ENCODE measurements at places on chromosomes 2 and 18.

- DNase-seq = no peak
Observed at GRCh38 chr2:200810998-200811332, 745 bp upstream of the BZW1 start.

DNA sequence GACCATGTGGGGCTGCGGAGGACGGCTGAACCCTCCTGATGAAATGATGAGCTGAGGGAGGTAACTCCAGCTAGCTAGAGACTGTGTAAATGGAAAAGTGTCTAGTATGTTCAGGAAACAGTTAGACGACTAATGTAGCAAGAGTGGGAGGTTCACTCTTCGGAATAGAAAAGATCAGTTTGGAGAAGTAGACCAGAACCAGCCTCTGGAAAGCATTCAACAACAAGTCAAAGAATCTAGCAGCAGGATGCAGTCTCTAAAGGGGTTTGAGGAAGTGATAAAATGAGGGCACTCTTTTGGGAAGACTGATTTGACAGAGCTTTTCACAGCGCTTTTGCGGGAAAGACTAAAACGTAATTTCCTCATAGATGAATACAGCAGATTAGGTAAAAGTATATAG lies 79.6 kb downstream of the GAREM1 start:
- DNase-seq = no peak

DNA sequence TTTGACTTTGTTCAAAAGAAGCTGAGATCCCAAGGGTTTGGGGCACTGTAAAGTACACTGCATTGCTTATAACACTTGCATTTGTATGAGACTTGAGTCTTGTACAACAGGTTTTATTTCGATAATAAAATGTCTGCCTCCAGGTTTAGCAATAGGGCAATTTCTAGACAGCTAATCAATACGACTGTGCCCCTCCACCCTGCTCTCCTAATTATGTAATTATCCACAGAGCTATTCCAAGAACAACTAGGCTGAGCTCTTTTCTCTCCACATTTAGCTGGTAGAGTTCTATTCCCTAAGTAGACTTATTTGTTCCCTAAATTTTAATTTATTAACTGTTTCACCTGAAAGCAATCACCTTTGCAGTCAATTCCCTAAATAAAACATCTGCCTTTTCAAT lies 52.9 kb upstream of the LINC00305 start:
- DNase-seq = no peak

GRCh38 chr2:176934869-176935415 lies 277.7 kb upstream of the HNRNPA3 start:
- DNase-seq = no peak

DNA sequence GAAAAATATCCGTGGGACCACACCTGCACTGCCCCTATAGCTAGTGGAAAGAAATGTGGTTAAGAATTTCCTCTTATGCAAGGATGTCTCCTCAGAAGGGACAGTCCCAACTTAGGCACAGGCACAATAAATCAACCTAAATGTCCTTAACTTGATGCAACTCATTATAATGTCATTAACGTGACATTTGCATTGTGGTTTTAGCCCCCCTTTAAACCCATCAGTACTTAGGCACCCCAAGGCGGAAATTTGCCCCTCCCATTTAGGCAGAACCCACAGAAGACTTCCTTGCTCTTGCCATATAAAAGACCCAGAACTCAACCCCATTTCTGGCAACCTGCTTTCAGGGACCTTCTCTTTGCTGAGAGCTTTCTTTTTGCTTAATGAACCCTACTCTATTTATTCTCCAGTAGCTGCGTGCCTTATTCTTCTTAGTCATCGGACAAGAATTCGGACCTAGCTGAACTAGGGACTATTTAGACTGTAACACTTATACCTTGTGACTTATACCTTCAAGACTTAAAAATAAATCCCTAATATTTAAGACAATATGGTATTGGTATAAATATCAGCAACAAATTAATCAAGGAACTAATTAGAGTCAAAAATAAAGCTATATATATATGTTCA lies 1281.6 kb upstream of the TMEFF2 start:
- DNase-seq = no peak

DNA sequence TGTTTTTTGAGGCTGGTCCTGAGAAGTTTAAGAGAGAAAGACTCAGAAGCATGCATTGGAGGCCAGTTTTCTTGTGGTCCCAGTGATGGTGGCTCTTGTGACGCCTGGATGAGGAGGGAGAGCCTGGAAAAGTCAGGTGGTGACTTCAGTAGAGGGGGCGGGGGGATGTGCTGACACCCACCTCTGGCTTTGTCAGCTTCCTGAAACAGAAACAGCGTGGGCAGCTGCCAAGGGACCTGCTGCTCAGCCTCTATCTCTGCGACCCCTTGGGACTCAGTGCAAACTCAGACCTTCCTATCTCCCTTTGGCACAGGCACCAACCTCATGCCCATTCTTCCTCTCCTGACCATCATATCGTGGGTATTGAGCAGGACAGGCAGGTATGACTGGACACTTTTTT lies 6.4 kb downstream of the TGFBRAP1 start:
- no peak for DNase-seq

DNA sequence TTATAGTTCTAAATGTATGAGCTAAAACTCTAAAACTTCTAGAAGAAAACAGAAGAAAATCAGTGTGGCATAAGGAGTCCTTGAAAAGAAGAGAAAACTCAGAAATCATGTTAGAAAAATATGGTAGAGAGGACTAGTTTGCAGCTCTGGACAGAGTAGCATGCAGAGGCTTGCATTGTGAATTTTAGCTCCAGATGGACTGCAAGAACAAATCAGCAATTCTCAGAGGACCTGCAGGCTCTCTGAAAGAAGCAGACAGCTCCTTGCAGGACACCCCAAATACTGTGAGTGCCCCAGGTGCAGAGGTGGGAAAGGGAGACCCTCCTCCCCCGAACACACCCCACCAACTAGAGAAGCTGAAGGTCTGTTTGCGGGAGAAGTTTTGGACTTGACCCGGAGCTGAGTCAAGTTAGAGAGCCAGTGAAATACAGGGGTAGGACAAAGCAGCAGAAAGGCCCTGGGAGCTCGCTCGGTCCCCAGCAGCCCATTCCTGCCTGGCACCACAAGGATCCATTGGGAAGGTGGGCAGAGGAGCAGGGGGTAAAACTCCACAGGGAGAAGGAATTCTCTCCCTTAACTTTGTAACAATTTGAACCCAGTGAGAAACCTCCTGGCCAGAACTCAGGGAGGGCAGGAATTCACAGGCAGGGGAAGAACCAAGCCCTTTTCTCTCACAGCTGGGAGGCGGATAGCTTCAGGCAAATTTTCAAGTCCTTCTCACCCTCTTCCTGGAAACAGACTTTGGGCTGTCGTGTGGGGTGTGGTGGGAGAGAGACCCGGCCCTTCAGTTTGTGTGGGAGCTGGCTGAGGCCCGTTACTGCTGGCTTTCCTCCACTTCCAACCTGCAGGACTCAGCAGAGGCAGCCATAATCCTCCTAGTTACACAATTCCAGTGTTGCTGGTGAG lies 216.2 kb upstream of the SLC35G4 start:
- no peak for DNase-seq

DNA sequence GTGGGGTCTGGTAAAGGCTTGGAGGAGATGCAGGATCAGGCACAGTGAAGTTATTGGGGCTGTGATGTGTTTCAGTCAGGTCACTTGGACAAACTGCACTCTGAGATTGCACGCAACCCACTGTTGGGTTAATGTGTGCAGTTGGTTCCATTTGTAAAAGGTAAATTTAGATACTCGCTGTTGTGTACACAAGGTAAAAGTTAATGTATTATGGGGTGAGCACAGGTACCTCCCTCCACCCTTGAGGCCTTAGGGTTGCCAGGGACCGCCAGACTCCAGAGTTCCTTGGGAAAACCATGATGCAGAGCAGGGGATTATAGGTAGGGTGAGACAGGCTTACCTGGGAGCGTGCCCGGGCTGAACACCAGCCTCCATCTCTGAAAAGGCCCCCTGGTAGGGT lies 20.1 kb downstream of the IMPA2 start:
- DNase-seq = no peak

- no peak for DNase-seq
Observed at GRCh38 chr2:18244845-18245244, 315.6 kb downstream of the RDH14 start.

DNA sequence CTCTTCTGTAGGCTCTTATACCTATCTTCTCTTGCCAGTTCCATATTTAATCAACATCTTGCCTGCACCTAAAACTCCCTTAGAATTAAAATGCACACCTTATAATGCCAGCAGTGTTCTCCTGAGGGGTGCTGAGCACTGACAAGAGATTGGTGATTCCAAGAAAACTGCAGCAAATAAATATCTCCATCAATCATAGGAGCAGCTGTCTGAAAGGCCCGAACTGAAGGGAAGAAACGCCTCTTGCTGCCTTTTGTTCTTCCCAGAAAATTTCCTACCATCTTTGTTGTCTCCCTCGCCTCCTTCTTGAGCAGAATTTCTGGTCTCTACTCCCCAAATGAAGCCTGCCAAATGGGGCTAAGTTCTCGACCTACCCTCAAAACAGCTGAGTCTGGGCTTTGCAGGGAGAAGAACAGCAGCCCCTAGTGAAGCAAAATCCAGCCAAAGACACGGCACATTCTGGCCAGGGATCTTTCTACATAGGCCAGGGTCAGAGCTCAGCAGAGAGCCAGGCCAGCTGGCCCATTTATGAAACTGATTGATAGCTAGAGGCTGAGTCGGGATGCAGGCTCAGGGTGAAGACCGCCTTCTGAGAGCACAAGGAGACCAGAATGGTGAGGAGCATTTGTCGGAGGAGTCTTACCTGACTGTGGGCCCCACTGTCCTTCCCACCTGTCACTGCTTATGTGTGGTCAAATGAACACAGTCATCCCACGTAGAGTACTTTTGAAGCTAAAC lies 20.4 kb upstream of the TMEM247 start:
- no peak for DNase-seq

DNA sequence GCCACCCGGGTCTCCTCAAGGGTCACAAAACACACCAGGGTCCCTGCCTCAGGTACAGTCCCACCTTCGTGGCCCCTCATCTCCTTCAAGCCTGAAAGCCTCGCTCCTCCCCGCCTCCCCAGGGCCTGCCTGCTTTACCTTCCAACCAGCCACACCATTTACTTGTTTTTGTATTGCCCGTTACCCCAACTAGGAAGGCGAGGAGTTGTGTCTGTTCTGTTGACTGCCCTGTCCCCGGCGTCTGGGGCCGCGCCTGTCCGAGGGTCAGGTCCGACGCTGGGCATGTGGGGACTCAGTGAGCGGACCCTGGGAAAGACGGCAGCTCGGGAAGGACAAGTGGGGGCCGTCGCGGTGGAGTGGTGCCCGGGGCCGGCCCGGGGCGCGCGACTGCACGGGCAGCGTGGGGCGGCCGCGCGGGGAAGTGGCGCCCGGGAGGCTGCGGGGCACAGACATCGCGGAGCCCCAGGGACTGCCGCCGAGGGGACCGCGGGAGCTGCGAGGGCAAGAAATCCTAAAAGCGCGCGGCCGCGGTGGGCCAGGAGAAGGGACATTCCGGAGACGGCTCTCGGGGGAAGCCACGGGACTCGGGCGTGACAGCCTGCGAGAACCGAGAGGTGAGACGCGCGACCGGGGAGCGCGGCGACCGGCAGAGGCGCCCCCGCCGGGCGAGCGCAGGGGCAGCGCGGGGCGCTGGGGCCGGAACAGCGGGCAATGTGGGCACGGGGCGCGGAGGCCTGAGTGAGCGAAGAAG lies 797 bp upstream of the GRHL1 start:
- DNase-seq = no peak

GRCh38 chr2:124805060-124805459 lies 780.0 kb downstream of the CNTNAP5 start:
- DNase-seq = no peak

DNA sequence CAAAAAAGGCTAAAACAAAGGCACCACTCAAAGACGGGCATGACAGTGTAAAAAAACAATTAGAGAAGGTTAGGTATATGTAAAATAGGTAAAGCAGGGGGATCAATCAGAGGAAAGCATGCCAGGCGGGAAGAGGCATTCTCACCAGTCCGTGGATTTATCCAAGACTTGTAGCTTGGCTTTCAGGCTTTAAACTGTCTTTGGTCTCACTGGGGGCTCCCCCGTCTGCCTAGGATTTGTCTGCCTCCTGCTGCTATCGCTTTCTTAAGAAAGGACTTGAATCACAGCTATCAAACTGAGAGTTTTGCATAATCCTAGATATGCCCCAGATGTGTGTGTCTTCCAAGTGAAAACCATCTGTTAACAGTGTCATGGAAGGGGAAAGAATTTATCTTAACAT lies 11.1 kb upstream of the GORASP2 start:
- DNase-seq = no peak

- no peak for DNase-seq
Observed at GRCh38 chr2:11742317-11742701, 4.1 kb upstream of the LPIN1 start.

DNA sequence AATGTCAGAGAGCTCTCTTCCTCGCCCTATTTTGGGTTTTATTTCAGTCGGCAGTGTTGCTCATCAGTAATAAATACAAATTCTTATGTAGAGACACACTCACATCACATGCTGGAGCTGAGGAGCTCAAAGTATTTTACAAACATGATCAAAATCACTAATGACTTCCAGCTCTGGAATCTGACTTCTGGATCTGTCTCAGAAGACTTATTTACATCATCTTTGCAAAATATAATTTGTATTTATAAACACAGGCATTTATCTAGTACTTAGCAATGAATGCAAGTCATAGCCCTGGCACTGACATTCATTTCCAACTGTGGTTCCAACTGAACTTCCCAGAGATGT lies 327.1 kb downstream of the NCKAP5 start:
- DNase-seq = no peak

GRCh38 chr2:236607471-236608187 lies 38.0 kb downstream of the ACKR3 start:
- DNase-seq = no peak

DNA sequence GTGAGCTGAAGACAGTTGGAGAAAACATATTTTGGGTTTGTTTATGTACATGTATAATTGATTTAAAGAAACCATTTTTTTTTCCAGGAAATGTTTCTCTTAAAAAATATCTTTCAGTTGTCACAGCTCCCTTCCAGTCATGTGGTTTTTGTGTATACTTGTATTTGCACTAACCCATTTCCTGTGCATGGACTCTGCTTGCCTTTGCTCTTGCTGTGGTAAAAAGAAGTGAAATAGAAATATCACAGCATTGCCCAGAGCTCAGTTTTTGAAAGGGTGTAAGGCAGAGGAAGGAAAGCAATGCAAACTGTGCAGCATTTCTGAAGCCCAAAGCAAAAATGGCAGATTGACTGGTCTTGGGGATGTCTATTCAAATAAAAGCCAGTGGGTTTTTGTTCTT lies 10.4 kb upstream of the DOCK10 start:
- no peak for DNase-seq

GRCh38 chr2:120330946-120331822 lies 14.8 kb upstream of the INHBB start:
- no peak for DNase-seq

Data from RWPE2 (cell line).